GM23338 (cell line): ENCODE measurements at places on chromosomes 12 and 14. TPM values are rescaled to one million over a fixed set of nuclear protein-coding genes. Genes with fewer than 3 reads are reported as not detected.

SAMD15 gene
- total RNA-seq, result 0.76 TPM in 1 of 2 replicates, not detected in the other

PMCH gene
- not detected in 2 replicates for total RNA-seq

PLBD1 gene
- total RNA-seq, result 16.3 and 18.2 TPM in 2 replicates

TAC3 gene
- 11.9 and 22.0 TPM in 2 replicates for total RNA-seq

FITM1 gene
- not detected in 2 replicates for total RNA-seq

HOXC11 gene
- total RNA-seq, result not detected in 2 replicates

TAS2R42 gene
- 0.38 TPM in 1 of 2 replicates, not detected in the other for total RNA-seq

ADCY6 gene
- 11.8 and 16.5 TPM in 2 replicates for total RNA-seq

TESPA1 gene
- not detected in 2 replicates for total RNA-seq

SMOC1 gene
- total RNA-seq, result 1.0 and 1.6 TPM in 2 replicates

CELA1 gene
- total RNA-seq, result not detected in 2 replicates

AQP2 gene
- total RNA-seq, result 0.07 TPM in 1 of 2 replicates, not detected in the other

EIF2S3B gene
- 10.8 and 16.3 TPM in 2 replicates for total RNA-seq

CHMP4A gene
- 10.6 and 19.3 TPM in 2 replicates for total RNA-seq

PPM1H gene
- total RNA-seq, result 41.2 and 41.3 TPM in 2 replicates

EID3 gene
- 3.4 and 8.8 TPM in 2 replicates for total RNA-seq

TOMM20L gene
- not detected in 2 replicates for total RNA-seq

TAS2R50 gene
- total RNA-seq, result 3.4 and 5.7 TPM in 2 replicates

ARHGAP9 gene
- total RNA-seq, result 4.6 and 7.1 TPM in 2 replicates

ESRRB gene
- total RNA-seq, result 0.52 and 1.0 TPM in 2 replicates

TMEM233 gene
- 0.24 TPM in 1 of 2 replicates, not detected in the other for total RNA-seq
